ENCODE measurements at places on chromosomes 16 and 17. TPM values are rescaled to one million over a fixed set of nuclear protein-coding genes. Genes with fewer than 3 reads are reported as not detected.

Gene RNF222
- not detected for total RNA-seq

DNA sequence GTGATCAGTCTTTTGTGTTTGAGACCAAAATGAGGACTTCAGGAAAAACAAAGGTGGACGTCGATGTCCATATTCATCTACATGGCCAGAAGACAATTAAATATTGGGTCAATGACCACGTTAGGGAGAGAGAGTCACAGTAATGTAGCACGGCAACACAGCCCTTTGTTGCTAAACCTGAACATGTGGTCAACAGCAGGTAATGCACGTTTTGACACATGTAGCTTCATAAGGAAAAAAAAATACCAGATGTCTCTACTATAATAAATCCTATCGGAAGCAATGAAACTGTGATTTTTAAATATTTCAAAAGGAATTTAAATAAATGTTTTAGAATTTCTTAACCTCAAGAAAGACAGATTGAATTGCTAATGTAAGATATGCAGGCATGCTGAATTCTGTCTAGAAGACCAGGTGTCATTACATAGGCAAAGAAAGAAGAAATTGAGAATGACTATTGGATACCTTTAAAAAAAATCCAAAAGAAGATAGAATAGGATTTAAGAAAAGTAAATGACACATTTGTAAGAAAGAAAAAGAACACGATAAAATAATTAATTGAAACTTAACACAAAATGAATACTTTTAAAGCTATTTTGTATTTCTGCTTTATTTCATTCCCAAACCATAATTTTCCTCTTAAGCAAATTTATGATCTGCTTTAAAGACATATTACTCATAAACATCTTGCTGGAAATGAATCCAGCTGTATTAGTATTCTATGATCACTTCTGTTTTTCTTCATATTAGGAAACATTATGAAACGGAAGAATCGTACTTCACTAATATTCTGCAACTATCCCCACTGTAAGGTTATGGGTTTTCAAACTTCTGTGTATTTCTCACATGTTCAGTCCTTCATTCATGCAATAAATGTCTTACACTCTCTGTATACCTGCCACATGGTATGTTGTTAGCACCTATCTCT, 30.1 kb downstream of the ABCA8 start:
- no peaks in the 10 kb centered on the region for H3K27me3 ChIP-seq
- no peak overlapping the region for H3K4me3 ChIP-seq
- DNase-seq = no peak
- H3K36me3 ChIP-seq = peaks cover under 1% of the 10 kb centered on the region

- H3K36me3 ChIP-seq = no peaks in the 10 kb centered on the region
- no peak overlapping the region for H3K27ac ChIP-seq
- no peak overlapping the region for H3K4me3 ChIP-seq
- peaks cover 29% of the 10 kb centered on the region for H3K27me3 ChIP-seq
- DNase-seq = no peak
- H3K4me1 ChIP-seq = no peaks in the 10 kb centered on the region
These were observed 6.9 kb upstream of the C16orf78 start for GRCh38 chr16:49366669-49367068.

DNA sequence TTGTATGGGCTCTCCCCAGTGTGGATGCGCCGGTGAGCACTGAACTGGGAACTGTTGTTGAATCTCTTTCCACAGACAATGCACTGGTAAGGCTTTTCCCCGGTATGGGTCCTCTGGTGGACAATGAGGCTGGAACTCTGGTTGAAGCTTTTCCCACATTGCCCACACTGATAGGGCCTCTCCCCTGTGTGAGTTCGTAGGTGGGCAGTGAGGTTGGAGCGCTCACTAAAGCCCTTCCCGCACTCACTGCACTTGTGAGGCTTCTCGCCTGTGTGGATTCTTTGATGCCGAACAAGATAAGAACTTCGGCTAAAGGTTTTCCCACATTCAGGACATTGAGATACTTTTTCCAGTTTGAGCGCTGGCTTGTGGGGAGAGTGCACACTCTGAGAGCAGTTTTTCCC, 17.8 kb downstream of the ZSCAN32 start:
- DNase-seq = no peak
- no peaks in the 10 kb centered on the region for H3K4me1 ChIP-seq
- H3K4me3 ChIP-seq = no peak overlapping the region

Gene SEZ6
- total RNA-seq = 0.30 TPM

Gene SYCE1L
- 24.8 TPM for total RNA-seq

- DNase-seq = no peak
- no peak overlapping the region for H3K27ac ChIP-seq
- H3K4me1 ChIP-seq = no peaks in the 10 kb centered on the region
- no peak overlapping the region for H3K4me3 ChIP-seq
These were observed 2.4 kb upstream of the SCIMP start for GRCh38 chr17:5236938-5237540.

GRCh38 chr17:1398931-1399678, 917 bp downstream of the YWHAE start:
- H3K27me3 ChIP-seq = peaks cover 4% of the 10 kb centered on the region
- H3K4me1 ChIP-seq = peaks cover 30% of the 10 kb centered on the region
- DNase-seq = peak; percentile 12
- peak overlapping the region; percentile 100 for H3K4me3 ChIP-seq

Gene FBXW10
- total RNA-seq = 0.20 TPM

DNA sequence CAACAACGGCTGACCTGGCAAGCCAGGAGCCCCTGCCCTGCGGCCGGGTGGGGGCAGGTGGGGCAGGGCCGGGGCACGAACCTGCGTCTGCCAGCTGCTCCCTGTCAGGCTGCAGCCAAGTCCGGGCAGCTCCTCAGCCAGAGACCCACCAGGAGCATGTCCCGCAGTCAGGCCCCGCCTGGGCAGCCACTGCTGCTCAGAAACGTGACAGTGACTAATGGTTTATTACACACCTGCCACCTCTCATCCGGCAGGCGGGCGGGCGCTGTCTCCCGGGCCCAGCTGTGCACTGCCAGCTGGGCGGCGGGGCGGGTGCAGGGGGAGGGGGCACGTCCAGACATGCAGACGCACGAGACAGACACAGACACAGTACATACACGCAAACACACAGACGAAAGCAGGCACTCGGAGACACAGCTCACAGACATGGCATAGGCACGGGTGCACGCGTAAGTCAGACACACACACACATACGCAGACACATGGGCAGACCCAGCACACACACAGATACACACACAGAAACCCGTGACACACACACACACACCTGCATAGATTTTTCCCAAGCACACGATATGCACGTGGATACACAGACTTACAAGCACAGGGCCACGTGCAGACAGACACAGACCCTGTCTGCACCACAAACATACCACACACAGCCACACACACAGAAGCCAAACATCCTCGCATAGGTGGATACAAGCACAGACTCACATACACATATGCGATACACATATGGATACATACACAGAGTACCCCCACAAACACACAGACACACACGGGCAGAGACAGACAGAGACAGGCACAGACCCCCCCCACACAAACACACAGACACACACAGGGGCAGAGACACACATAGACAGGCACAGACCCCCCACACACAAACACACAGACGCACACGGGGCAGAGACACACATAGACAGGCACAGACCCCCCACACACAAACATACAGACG, 248.3 kb upstream of the CIBAR2 start:
- no peaks in the 10 kb centered on the region for H3K36me3 ChIP-seq
- H3K4me1 ChIP-seq = peaks cover 4% of the 10 kb centered on the region
- no peak for DNase-seq
- H3K4me3 ChIP-seq = no peak overlapping the region
- H3K27ac ChIP-seq = no peak overlapping the region

DNA sequence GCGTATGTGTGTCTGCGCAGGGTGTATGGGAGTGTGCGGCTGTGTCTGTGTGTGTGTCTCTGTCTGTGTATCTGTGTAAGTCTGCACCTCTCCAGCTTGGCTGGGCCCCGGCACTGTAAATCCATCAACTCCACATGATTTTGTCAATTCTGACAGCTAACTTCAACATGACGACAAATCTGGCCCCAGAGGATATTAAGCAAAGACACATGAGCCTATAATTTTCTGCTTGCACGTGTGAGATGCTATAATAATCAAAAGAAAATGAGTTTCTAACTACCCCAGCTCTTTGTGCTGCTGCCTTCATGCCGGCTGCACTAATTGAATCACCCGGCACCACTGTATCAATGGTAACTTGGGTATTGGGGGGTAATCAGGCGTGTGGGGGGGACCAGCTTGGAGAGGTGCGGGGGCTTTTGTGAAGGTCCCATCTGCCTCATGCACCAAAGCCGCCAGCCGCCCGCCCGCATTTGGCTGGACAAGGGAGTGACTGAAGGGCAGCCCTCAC, 57.6 kb upstream of the LHX1 start:
- peaks cover 9% of the 10 kb centered on the region for H3K4me1 ChIP-seq
- H3K27ac ChIP-seq = no peak overlapping the region
- no peak overlapping the region for H3K4me3 ChIP-seq
- no peaks in the 10 kb centered on the region for H3K36me3 ChIP-seq
- no peak for DNase-seq
- H3K27me3 ChIP-seq = peaks cover 12% of the 10 kb centered on the region

DNA sequence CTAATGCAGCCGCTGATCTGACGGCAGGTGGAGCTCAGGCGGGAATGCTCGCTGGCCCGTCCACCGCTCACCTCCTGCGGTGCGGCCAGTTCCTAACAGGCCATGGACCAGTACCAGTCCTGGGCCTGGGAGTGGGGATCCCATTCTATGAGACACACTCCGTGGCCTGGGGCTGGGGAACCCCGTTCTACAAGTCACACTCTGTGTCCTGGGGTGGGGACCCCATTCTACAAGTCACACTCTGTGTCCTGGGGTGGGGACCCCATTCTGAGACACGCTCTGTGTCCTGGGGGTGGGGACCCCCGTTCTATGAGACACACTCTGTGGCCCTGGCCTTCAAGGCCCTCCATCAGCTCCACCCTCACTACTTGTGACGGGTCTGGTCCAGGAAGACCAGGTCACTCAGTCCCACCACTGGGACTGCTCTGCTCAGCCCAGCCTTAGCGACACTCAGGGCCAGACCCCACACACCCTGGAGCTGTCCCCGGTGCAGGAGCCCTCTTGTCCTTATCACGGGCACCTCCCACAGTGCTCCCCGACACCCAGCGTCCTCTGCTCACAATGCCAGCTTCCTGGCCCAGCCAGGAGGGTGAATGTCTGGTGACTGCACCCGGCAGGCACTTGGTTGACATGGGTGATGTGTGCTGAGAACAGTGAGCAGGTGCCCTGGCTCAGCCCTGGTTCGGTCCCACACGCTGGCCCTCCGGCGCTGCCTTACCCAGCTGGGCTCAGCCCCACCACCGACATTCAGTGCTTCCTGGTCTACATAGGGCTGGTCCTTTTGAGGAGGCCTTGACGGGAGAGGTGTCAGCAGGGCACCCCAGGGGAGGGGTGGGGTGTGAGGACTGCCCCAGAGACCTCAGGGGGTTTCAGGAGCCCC, 89.1 kb downstream of the TBC1D16 start:
- H3K4me3 ChIP-seq = no peak overlapping the region
- H3K4me1 ChIP-seq = peaks cover 29% of the 10 kb centered on the region
- H3K27me3 ChIP-seq = no peaks in the 10 kb centered on the region
- peaks cover 18% of the 10 kb centered on the region for H3K36me3 ChIP-seq
- no peak overlapping the region for H3K27ac ChIP-seq
- no peak for DNase-seq

DNA sequence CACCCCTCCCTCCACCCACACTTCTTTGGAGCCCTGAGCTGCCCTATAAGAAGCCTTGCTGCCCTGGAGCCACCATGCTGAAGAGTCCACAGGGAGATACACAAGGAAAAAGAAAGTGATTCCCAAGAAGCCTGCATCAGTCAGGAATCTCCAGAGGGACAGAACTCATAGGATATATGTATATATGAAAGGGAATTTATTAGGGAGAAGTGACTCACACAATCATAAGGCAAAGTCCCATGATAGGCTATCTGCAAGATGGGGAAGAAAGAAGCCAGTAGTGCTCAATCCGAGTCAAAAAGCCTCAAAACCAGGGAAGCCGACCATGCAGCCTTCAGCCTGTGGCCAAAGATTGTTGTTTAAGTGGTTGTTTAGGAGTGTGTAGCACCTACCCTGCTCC, 87.9 kb downstream of the TMEM114 start:
- H3K36me3 ChIP-seq = no peaks in the 10 kb centered on the region
- no peak for DNase-seq
- no peak overlapping the region for H3K27ac ChIP-seq
- H3K27me3 ChIP-seq = peaks cover 82% of the 10 kb centered on the region
- H3K4me1 ChIP-seq = no peaks in the 10 kb centered on the region

Gene LGALS9
- 2.1 TPM for total RNA-seq

DNA sequence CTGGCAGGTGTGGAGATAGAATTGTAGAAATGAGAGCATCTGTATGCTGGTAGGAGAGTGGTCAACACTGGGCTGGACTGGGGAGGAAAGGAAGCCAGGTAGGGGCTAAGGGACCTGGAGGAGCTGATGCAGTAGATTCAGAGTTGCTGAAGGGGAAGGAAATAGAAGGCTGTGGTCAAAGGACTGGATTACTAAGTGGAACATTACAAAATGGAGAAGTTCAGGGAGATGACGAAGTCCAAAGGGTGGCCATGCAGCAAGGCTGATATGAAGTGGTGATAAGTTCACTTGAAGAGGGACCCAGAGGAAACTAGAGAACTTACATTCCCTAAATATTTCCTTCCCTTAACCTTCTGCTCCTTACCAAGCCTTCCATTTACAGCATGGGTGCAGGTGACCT, 8.6 kb upstream of the CCL2 start:
- H3K36me3 ChIP-seq = no peaks in the 10 kb centered on the region
- H3K27me3 ChIP-seq = peaks cover 8% of the 10 kb centered on the region
- no peaks in the 10 kb centered on the region for H3K4me1 ChIP-seq
- H3K4me3 ChIP-seq = no peak overlapping the region
- no peak for DNase-seq
- no peak overlapping the region for H3K27ac ChIP-seq

DNA sequence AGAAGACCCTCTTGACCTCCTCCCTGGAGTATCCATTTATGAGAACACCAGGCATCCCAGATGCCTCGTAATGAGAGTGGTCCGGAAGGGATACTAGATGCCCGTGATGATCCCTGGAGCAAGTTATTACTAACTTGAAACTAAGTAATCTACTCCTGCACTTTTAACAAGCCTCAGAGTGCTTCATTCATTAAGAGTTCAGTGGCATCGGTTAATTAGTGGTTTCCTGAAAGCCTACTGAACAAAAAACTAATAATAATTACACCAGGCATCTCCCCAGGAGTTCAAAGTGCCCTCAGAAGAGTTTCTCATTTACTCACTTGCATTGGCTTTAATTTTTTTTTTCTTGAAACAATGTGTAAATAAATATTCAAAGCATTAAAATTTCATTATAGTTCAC, 22.2 kb downstream of the ZNF75A start:
- DNase-seq = no peak
- H3K4me3 ChIP-seq = no peak overlapping the region
- peaks cover 16% of the 10 kb centered on the region for H3K27me3 ChIP-seq
- no peaks in the 10 kb centered on the region for H3K4me1 ChIP-seq

Gene PTX4
- not detected for total RNA-seq

Gene CALB2
- not detected for total RNA-seq

Gene DHRS11
- total RNA-seq = 12.3 TPM

DNA sequence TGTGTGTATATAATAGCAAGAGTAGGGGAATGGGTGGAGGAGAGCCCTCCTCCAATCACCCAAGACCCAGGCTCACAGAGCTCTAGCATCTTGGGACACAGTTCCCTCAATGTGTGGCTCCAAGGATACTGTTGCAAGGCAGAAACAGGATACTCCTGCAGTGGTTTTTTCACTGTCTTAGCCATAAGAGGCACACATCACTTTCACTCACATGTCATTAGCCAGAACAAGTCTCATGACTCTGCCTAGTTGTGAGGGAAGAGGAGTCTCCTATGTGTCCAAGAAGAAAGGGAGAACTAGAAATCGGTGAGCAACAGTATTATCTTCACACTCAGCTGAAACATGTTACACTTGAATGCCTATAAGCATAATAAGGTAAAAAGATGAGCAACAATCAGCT, 11.1 kb upstream of the NUDT7 start:
- DNase-seq = no peak
- H3K4me1 ChIP-seq = no peaks in the 10 kb centered on the region
- H3K36me3 ChIP-seq = no peaks in the 10 kb centered on the region
- H3K27ac ChIP-seq = no peak overlapping the region

All from neural crest cell (in vitro differentiated cells).